NCI-H2171 (cell line): ENCODE measurements at places on chromosomes 5 and 9.
A peak's percentile ranks its signal among the peaks of the same experiment; 100 is the strongest.

- no peak for DNase-seq
Measured at GRCh38 chr5:135171336-135171735, 137.3 kb upstream of the PITX1 start.

- no peak for DNase-seq
Measured at GRCh38 chr5:92470770-92471169, 1087.7 kb upstream of the ARRDC3 start.

GRCh38 chr9:103713631-103714030 is 380.5 kb upstream of the SMC2 start:
- no peak for DNase-seq

DNA sequence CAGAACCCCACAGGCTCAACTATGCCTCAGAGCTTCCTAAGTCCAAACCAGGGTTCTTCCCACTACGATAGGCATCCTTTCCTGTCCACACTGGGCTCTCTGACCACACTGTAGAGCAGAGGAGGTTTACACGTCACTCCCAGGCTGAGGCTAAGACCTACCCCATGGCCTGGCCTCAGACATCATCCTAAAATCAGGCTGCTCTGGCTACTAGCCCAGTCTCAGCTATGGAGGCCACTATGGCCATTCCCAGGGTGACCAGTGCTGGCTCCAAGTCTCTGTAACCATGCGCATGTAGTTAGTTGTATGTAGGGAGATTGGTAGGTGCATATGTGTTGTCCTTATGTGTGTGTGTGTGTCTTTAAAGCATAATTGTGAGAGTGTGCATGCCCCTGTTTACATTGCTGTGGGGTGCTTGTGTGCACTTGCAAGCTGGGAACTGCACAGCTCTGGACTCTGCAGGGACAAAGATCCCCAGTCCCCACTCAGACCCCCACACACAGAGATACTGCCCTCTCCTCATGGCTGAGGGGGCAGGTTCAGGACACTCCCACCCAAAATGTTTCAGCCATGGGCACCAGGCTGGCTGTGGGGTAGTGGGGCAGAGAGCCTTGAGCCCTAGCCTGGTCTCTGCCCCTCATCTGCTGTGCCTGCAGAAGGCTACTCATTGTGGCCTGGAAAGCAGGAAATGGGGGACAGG is 12.3 kb downstream of the PDLIM4 start:
- DNase-seq = no peak

- DNase-seq = no peak
Measured at GRCh38 chr9:87615547-87616148, 110.3 kb upstream of the CTSL start.

DNA sequence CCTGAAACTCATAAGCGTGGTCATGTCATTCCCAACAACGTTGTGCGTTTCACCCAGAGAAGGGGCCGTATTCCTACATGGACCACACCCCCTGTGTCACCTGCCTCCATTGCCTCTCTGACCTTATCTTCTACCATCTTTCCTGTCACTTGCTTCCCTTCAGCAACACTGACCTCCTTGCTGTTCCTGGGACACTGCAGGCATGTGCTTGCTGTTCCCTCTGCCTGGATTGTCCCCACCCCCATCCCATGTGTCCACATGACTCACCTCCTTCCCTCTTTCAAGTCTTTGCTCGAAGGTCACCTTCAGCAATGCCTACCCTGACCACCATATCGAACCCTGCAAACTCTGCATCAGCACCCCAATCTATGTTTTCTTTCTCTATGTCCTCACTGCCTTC is 133.2 kb upstream of the ZNF618 start:
- DNase-seq = no peak

DNA sequence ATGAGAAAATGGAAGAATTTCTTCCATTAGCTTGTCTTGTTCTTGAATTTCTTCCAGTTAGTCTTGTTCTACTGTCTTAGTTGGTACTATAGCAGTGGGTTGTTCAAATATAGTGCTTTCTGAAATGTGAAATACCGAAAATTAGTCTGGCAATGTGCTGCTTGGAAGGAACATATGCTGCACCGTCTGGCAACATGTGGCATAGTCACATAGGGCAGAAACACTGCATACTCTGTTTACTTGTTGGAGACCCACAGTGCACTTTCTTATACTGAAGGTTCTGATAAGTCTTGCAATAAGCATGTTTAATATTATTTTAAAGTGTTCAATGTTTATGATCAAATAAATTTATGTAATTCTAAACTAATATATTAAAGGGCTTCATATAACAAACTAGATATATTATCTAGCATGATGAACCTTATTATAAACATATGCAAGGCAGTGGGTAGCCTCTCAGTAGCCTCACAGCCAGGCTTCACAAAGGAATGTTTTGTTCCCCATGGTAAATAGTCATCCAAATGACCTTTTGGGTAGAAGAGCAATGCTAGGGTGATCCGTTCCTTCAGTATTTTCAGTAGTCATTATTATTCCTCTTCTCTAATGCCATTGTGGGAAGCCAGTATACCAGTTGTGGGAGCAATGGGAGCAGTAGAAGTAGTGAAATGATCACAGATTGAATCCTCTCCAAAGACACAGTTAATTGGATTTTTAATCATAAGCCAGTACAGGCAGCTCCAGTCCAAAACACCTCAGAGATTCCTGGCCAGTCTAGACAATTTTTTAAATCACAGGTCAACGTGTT is 1106.7 kb downstream of the DTWD2 start:
- DNase-seq = peak; percentile 44

- DNase-seq = no peak
Measured at GRCh38 chr5:74543162-74543995, 97.1 kb downstream of the ENC1 start.

GRCh38 chr5:91419136-91419535 is 36.0 kb upstream of the ARRDC3 start:
- no peak for DNase-seq

DNA sequence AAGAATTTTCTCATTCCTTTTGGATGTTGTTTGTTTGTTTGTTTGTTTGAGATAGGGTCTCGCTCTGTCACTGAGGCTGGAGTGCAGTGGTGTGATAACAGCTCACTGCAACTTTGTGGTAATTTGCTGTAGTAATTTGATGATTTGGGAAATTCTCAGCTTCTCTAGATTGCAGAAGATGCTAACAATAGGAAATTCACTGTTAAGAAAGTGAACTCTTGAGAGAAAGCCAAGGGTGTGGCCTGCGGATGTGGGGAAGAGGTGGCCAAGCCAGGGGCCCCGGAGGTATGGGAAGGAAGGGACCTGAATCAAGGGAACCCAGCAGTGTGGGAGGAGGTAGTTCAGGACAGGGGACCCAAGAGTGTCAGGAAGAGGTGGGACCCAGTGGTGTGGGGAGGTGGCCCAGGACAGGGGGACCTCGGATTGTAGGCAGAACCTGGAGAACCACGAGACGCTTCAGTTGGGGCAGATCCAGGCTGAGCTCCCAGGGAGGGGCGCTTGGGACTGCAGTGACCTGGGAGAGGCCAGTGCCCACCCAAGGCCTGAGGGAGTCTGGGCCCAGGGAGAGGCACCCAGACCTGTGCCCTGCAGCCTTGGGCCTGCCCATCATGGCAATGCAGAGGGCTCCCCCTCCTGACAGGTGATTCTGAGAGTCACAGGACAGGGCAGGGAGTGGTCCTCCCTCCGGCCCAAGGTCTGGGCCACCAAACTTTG is 5.6 kb upstream of the LCN2 start:
- no peak for DNase-seq

- no peak for DNase-seq
Measured at GRCh38 chr9:100375658-100376057, 22.9 kb upstream of the TEX10 start.

DNA sequence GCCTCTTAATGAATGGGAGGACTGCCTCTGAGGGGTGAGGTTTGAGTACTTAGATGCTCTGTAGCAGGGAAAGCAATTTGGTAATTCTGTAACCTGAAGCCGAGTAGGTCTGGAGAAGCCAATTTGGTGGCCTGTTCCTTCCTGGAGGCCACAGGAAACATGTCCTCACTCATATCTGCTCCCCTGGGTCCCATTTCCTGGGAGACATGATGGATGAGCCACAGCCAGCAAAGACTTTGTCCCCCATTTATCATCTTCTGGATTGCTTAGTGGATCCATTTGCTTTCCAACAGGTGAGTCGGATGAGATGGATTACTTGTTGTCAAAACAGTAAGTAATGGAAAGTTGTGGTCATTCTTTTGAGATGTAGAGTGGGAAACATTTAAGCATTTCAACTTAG is 99.8 kb upstream of the KLF9 start:
- DNase-seq = no peak

DNA sequence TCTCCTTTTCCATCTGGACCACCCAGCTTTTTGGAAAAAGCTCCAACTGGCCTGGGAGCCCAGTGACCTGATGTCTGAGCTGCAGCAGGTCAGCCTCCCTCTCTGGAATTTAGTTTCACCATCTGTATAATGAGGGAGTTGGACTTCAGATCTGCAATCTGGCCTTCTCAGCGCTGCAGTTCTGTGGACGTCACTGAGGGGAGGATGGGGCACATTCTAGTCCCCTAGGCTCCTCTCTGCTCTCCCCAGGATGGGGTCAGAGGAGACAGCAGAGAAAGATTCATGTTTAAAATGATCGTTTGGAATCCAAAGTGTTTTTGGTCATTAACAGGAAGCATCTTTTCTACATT is 10.2 kb downstream of the OR13J1 start:
- DNase-seq = no peak

DNA sequence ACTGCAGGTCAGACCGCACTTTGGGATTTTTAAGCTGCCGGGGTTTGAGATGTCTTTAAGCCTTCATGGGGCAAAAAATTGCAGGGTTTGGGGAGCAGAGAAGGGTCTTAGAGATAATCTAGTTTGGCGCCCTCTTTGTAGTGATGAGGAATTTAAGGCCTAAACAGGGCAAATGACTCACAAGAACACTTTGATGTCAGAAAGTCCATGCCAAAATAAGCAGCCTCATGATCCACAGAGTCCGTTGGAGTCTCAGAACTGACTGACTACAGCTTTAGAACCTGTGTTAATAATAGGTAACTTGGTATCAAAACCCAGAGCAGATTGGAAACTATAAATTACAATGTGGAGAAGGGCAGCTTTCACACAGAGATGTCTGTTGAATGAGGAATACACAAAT is 35.9 kb upstream of the PTGS1 start:
- DNase-seq = no peak

DNA sequence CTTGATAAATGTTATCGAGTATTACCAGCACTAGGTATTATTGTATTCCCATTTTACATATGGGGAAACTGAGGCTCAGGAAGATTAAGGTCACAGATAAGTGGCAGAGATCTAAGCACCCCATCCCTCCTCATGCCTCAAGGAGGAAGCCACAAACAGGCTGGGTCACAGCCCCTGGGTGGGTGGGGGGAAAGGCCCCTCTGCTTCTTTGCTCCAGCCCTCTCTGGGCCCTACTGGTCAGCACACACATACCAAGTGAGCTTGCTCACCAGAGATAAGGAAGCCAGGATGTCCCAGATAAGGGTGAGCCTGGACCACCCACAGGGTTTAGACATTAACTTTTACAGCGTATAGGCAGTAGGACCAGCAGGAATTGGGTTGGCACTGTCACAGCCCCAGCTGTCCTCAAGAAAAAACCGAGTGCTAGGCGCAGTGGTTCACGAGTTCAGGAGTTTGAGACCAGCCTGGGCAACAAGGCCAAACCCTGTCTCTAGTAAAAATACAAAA is 45.3 kb downstream of the STK10 start:
- no peak for DNase-seq

DNA sequence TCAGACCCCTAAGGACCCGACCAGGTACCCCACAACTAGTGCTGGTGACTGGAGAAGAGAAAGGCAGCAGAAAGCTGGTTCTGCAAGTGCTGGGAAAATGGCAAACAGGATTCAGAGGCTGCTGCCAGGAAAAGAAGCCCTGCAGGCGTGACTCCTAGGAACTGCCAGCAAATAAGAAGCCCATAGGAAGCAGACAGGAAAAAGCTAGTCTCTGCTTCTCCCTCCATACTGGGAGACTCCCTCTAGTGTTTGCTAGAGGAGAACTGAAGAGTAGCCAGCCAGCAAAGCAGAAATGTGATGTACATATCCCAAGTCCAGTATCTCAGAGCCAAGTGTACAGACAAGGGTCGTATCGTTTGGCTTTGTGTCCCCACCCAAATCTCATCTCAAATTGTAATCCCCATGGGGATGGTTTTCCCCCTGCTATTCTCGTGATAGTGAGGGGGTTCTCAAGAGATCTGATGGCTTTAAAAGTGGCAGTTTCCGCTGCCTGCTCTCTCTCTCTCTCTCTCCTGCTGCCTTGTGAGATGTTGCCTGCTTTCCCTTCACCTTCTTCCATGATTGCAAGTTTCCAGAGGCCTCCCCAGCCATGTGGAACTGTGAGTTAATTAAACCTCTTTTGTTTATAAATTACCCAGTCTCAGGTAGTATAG is 38.1 kb upstream of the TUSC1 start:
- no peak for DNase-seq

GRCh38 chr9:9623506-9623905 is 989.3 kb downstream of the PTPRD start:
- DNase-seq = no peak

- DNase-seq = no peak
Measured at GRCh38 chr9:126459126-126459525, 132.5 kb downstream of the MVB12B start.

- DNase-seq = no peak
Measured at GRCh38 chr5:132260714-132261551, 3.4 kb downstream of the PDLIM4 start.

GRCh38 chr5:139178589-139178917 is 19.6 kb downstream of the SIL1 start:
- DNase-seq = no peak

DNA sequence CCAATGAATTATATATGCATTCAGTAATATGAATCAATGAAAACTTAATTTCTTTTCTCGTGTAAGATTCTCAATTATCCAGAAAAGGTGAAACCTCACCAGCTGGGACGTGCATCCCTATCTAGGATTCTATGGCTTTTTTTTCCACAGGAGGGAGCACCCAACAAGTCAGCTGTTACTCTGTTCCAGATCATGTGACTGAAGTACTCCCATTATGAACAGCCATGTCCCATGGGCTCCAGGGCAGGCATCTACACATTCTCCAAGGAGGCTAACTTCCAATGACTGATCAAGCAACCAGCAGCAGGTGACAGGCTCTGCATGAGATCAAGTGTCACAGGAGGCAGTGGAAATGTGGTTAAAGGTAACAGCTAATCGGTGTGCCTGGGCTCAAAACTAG is 118.8 kb downstream of the ELAVL2 start:
- no peak for DNase-seq

GRCh38 chr5:7586480-7586879 is 190.5 kb downstream of the ADCY2 start:
- peak; percentile 24 for DNase-seq

DNA sequence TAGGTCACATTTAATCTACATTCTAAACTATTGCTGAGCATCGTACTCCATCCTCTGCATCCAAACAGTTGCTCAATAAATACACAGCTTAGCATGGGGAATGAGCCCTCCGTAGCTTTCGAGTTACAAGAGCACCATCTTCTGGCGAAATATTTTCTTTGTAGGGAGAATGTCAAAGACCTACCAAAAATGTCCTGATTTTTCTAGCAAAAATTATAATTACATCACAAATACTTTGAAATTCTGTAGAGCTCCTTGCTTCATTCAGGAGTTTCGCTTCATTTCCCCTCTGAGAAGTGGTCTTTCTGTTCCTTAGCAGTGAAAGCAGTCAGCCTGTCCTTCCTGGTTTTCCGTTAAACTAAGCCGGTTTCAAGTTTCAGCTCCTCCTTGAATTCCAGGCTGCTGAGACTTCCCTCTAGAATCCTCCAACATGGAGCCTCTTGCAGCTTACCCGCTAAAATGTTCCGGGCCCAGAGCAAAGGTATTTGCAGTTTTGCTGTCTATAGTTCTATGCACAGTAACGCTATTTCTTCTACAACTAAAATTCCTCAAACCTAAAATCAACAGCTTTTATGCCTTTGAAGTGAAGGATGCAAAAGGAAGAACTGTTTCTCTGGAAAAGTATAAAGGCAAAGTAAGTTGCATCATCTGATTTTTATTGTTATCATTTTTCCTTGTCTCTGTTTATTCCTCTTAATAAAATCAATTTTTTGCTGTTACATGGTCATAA is at the start of gene GPX8:
TSS of gene GPX8 (plus strand) at position 409 of the 730 bp plus-strand sequence. CDS start at position 431, 22 bp downstream.
- DNase-seq = peak; percentile 65
